ENCODE measurements at places on chromosomes 6 and 20.

- no peak for DNase-seq
- H3K27ac ChIP-seq, result no peak overlapping the region
- H3K4me3 ChIP-seq, result no peak overlapping the region
- H3K4me1 ChIP-seq, result no peaks in the 10 kb centered on the region
- no peaks in the 10 kb centered on the region for H3K27me3 ChIP-seq
Measured at GRCh38 chr6:104421650-104422049, 438.1 kb downstream of the HACE1 start.

GRCh38 chr6:139863964-139864363 is 489.5 kb upstream of the CITED2 start:
- H3K27me3 ChIP-seq, result no peaks in the 10 kb centered on the region
- H3K4me1 ChIP-seq, result peaks cover 6% of the 10 kb centered on the region
- H3K4me3 ChIP-seq, result no peak overlapping the region
- DNase-seq, result no peak

GRCh38 chr20:2899243-2899642 is 26.0 kb downstream of the PTPRA start:
- no peak for DNase-seq
- H3K27me3 ChIP-seq, result no peaks in the 10 kb centered on the region
- no peak overlapping the region for H3K4me3 ChIP-seq
- no peak overlapping the region for H3K27ac ChIP-seq
- H3K4me1 ChIP-seq, result no peaks in the 10 kb centered on the region

- H3K4me3 ChIP-seq, result no peak overlapping the region
- no peaks in the 10 kb centered on the region for H3K27me3 ChIP-seq
- 0 out of 2 replicates have a peak, but pooled peaks cover 5% of the 10 kb centered on the region for H3K36me3 ChIP-seq
Measured at GRCh38 chr6:158468666-158469065, 91.2 kb upstream of the TMEM181 start.

- H3K27ac ChIP-seq, result no peak overlapping the region
- no peak for DNase-seq
- peaks cover 23% of the 10 kb centered on the region for H3K4me1 ChIP-seq
- H3K4me3 ChIP-seq, result no peak overlapping the region
Measured at GRCh38 chr6:90413867-90414266, 117.2 kb upstream of the BACH2 start.

Data from PC-9 (cell line).